ENCODE measurements at places on chromosomes 1 and 21.
A peak's percentile ranks its signal among the peaks of the same experiment; 100 is the strongest.

DNA sequence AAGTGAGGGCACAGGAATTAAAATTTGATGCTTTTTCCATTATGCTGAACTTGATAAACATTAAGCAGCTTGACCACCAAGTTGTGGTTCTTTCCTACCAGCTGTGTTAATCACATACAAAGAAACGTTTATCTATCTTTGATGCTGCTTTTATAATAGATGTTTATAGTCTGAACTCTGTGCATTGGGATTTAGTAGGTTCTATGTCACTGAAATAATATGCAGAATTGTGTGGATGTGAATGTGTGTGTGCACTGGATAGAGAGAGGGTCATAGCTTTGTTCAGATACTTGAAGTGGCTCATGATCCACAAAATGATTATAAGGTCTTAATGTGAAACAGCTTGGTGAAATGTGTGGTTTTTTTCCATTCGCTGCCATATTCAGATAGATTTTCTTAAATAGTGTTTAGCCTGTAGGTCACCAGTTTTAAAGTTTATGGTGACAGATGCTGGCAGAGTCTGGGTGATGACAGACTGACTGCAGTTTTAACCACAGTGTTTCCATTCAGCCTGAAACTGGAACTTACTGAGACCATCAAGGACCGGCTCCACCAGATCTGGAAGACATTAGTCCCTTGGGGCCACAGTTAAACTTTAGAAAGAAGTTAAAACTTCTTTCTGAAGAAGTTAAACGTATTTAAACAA is 10.2 kb downstream of the DDI2 start:
- no peak for DNase-seq

GRCh38 chr1:17375651-17376050 is 3.7 kb downstream of the PADI6 start:
- no peak for DNase-seq

GRCh38 chr1:175920381-175920780 is 177.0 kb upstream of the TNR start:
- DNase-seq, result no peak

- DNase-seq, result no peak
These were observed 72.8 kb downstream of the XCL2 start for GRCh38 chr1:168470901-168471431.

DNA sequence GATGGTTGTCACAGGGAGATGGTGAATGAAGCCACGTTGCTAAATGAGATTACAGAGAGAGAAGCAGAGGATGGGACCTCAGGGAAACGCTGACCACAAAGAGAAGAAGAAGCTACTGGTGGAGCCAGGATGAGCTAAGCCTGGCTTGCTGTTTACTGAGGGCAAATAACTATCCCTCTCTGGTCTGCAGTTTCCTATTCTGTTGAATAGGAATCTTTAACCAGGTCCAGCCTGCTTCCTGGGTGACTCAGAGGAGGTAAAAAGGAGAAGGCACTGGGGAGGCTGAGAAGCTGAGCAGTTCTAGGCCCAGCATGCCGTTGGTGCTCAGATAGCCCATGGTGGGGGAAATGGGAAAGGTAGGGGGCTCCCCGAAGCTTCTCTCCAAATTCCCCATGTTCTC is 29.6 kb downstream of the DMBX1 start:
- no peak for DNase-seq

GRCh38 chr1:234555390-234556024 is 54.5 kb downstream of the IRF2BP2 start:
- no peak for DNase-seq

GRCh38 chr1:77889671-77890070 is 1.2 kb downstream of the NEXN start:
- no peak for DNase-seq

DNA sequence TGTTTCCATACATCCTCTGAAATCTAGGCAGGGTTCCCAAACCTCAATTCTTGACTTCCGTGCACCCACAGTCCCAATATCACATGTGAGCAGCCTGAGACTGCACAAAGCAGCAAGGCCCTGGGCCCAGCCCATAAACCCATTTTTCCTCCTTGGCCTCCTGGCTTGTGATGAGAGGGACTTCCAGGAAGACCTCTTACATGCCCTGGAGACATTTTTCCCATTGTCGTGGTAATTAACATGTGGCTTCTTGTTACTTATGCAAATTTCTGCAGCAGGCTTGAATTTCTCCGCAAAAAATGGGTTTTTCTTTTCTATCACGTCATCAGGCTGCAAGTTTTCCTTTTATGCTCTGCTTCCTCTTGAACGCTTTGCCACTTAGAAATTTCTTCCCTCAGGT is 3.3 kb upstream of the PIGK start:
- no peak for DNase-seq

DNA sequence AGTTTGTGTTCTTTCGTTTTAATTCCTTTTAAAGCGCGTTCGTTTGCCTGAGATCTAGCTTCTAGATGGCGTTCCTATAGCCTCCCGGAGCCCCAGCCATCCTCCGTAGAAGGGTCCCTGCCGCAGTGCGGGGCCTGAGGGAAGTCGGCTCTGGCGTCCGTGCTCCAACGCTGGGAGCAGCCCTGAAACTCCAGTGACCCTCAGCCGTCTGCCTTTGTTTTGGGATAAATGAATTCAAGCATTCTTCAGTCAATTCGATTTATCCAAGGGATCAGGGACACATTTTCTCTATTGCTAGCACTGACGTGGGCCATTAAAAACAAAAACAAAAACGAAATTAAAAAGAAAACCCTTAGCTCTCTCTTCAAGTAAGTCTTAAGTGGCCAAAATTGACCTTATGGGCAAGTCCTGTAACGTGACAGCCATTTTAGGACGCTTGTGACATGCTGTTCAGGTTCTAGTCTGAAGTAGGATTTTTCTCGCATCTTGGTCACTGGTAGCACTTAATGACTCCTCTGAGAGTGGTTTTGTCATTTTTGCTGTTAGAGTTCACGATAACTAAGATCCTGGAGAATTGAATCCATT is 742 bp upstream of the HSPA13 start:
- no peak for DNase-seq

- no peak for DNase-seq
These were observed 729.5 kb upstream of the ADGRL2 start for GRCh38 chr1:81071072-81071858.

DNA sequence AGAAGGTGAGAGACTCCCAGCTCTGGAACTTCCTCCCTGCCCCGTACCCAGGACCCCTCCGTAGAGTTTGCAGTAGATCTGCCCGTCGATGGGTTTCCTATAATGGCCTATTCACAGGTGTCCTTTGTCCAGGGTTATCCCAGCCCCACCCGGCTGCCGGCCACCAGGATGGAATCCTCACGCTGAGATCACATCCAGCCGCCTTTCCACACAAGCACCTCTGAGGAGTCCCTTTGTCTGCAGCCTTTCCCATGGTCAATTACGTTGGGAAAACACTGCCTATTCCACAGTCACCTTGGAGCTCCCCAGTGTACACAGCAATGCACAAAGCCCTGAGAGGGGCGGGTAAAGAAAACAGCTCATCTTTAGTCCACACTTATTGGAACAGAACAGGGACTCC is 190.0 kb upstream of the EDN2 start:
- no peak for DNase-seq

GRCh38 chr1:71899881-71900280 is 382.5 kb downstream of the NEGR1 start:
- no peak for DNase-seq

DNA sequence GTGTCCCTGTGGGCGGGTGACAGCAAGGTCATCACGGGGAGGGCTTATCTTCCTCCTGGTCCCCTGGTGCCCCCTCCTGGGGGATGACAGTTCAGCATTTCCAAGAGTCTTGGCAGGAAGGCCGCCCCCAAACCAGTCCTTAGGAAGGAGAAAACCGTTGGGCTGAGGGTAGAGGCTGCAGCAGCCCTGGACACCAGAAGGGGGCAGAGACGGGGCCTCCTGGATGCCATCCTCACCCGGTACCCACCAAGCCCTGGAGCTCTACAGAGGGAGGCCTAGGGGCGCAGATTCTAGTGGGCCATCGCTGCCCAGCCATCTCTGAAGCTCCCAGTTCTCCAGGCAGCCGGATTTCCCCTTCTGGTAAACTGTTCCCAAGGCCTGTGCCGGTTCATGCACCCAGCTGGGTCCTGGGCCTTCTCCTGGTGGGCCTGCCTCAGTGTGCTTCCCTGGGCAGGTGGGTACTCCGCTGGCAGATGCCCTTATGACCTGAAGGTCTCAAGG is 14.8 kb upstream of the ZNF669 start:
- DNase-seq, result peak; percentile 21

GRCh38 chr21:36913247-36914169 is 53.0 kb downstream of the HLCS start:
- no peak for DNase-seq

DNA sequence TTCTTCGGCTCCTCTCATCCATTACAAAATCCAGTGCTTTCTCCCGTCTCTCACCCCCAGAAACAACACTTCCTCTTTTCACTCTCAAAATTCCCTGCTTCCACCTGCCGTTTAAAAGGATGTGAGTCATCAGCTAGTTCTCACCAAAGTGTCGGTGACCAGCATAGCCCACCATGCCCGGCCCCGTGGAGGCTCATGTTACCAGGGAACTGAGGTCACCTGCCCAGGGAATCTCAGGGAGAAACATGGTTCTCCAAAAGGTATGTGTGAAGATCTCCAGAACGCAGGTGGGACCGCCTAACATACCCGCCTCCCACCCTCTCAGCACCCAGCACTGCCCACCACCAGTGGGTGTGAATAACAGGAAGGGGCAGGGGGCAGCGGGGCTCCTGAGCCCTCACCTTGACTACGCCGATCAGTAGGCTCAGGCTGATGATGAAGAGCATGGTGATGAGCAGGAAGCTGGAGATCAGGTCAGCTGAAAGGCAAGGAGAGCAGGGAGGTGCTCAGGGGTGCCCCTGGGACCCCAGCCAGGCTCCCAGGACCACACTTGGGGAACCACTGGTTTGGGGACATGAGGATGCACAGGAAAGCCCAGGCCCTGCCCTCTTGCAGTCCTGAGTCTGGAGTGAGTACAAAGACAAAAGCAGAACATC is 16.2 kb downstream of the LAPTM5 start:
- no peak for DNase-seq

DNA sequence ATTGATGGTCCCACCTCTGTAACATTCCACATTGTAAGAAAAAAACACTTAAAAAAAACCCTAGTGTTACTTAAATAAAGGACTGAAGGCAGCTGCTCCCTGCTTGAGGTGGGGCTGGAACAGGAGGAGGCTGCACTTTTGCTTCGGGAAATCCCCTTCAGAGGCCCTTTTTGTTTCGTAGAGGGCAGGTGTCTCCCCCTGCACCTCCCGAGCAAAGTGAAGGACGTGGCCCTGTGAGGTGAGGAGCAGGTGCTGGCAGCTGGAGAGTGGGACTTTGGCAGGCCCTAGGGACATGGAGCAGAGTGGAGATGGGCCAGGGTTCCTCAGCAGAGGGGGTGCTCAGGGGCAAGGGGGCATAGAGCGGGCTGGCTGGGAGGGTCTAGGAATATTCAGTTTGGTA is 33.4 kb upstream of the WNT4 start:
- no peak for DNase-seq

- DNase-seq, result no peak
These were observed 9.4 kb downstream of the ZNF678 start for GRCh38 chr1:227572752-227573151.

GRCh38 chr1:7258589-7259135 is 473.4 kb downstream of the CAMTA1 start:
- DNase-seq, result no peak

- no peak for DNase-seq
These were observed 7.2 kb downstream of the THEMIS2 start for GRCh38 chr1:27879374-27880082.

- DNase-seq, result no peak
These were observed 23.2 kb upstream of the CHIT1 start for GRCh38 chr1:203252678-203253077.

GRCh38 chr1:167620002-167620401 is 10.0 kb upstream of the RCSD1 start:
- no peak for DNase-seq

DNA sequence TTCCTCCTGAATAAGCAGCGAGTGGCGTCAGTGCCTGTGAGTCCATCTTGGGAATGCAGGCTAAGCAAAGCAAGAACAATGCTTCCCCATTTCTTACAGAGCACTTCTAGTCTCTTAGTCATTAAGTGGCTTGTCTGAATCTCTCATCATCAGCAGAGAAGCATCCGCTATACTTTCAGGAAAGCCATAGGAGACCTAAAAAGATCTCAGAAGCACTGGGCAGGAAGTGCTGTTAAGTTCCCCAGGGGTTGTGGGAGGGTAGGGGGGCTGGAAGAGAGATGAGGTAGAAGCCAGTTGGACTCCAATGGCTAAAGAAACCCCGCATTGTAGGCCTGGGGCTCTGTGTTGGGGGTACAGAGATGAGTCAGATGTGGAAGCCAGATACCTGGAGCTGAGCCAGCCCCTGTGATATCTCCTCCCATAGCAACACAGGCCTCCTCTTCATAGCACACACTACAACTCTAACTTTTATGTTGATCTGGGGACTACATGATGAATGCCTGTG is 44.9 kb downstream of the SYT6 start:
- no peak for DNase-seq

- DNase-seq, result no peak
These were observed 126.9 kb downstream of the NOS1AP start for GRCh38 chr1:162196387-162196786.

DNA sequence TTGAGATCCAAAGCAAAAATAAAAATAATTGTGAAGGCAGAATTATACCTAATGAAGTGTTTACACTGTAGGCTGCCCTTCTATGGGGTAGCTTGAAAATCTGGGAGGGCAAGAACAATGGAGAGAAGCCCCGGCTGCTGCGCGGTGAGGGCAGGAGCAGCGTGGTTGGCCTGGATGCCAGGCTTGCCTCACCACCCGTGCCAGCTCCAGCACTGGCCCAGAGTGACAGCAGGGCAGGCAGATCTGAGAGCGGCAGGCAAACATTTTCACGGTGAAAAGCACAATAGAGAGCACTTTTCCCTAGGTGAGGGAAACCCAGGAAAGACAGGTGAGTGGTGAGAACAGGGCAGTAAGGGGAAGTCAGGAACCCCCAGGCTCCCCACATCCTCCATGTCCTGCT is 1.4 kb downstream of the PROK1 start:
- no peak for DNase-seq

DNA sequence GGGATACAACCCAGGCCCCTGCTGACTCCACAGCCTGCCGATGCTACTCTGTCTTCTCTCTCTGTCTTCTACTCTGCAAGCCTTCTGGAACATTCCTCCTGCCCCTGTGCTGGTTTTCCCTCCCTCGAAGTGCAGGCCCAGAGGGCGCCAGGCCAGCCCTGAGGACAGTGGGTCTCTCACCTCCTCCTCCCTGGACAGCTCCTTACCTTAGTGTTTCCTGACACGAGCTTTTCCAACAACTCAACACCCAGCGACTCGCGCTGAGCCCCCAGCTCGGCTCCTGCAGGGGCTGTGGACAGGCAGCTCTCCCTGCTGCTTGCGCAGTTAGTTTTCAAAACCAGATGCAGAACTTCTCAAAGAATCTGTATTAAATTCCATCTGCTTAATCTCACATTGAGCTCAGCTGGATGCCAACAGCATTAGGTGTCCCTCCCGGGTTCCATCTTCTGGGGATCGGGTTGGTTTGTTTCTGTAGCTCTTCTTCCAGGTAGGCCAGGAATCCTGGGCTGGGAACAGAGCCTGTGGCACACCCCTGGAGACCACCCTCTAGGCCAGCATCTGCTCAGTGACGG is 54.2 kb downstream of the PTPRU start:
- DNase-seq, result no peak
